Stimulated activated CD4-positive, alpha-beta T cell treated with anti-CD3 and anti-CD28 coated beads, Interleukin-12 subunit alpha, Interleukin-12 subunit beta, amount 100 ng/mL, for 48 hours (primary cell): ENCODE measurements at places on chromosomes 3 and 15.

DNA sequence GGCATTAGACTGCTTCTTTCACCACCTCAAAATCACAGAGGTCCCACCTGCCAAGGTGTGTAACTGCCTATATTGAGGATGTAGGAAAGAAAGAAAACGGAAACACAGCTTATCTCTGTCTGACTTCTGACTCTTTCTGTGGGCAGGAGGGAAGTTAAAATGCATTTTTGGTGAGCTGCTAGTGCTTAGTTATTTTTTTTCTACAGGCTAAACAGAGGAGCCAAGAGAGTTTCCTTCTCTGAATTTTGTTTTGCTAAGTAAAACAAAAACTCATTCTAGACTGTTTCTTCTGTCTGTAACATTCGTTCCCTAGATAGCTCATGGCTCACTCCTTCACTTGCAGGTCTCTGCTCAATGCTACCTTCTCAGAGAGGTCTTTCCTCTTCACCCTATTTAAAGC is 18.8 kb upstream of the AMOTL2 start:
- DNase-seq: no peak

- no peak for DNase-seq
These were observed 406.3 kb upstream of the BCHE start for GRCh38 chr3:166243511-166243910.

DNA sequence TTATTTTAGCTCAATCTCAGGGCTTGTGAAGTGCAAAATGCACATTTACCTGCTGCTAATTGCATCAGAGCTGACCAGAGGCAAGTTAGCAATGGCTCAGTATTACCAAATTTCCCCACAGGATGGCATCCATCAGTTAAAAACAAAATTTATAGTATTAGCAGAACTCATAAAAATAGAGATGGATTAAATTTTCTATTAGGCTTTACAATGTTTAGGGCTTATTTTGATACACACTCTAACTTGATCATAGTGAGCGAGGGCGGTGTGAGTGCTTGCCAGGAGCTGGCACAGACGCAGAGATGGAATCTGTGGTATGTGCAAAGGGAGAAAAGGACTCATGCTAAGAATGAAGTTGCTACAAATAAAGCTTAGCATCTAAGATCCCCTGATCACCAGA is 241.0 kb downstream of the NSUN3 start:
- DNase-seq: no peak

DNA sequence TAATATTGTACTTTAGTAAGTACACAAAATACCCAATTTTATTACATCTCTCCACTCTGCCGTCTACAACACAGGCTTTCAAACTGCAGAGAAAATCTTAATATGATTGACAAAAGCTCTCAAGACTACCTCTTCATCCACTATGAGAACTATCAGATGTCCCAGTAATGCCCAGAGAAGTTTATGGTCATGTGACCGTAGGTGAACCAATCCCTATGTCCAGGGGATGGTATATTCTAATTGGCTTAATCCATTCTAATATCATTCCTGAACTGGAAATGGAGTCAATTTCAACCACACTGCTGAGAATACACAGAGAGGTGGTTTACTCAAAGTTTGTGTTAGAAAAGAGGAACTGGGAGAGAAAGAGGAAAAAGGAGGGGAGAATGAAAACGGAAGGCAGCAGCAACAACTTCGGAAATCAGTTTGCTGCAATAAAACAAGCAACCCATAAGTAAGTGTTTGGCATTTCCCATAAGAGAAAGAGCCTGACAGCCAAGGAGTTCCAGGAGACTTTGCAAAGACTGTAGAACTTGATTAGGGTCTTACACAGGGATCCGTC is 7.3 kb downstream of the SST start:
- DNase-seq: no peak

DNA sequence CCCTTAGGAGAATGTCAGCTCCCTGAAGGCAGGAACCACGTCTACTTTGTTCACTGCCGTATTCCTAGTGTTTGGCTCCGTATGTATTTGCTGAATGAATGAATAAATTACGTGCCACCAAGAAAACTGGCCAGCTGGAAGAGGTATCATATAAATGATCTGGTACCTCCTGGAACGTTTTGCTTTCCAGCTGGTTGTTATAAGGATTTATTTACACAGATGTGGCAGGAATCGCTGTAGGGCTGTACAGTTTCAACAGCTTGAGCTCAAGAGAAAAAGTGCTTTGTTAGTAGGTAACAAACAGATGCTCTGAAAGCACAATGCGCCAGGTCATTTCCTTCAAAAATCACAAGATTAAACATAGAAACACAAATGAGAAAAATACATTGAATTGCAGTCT is 108.8 kb upstream of the ATP2B2 start:
- no peak for DNase-seq

DNA sequence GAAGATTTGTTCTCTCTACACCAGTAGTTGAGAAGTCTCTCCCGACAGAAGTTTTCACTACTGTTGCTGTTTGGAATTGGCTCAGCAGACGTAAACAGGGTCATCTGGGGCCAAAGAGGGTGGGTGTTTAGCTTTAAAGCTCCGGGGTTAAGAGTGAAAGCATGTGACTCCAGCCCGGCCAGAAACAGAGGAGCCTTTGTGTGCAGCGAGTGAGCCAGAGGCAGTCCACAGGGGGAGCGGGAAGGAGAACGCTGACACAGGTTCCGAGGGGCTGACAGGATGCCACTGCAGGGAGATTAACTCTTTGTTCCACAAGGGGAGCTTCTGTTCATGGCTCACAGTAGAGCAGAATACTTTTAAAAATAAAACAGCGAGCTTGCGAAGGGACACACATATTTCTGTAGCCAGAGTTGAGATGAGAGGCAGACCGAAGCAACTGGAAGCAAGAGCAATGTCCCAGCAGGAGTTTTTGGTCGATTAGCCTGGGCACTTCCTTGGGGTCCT is 26.9 kb downstream of the BMF start:
- DNase-seq: no peak

- no peak for DNase-seq
These were observed 204.1 kb upstream of the TBL1XR1 start for GRCh38 chr3:177401375-177401774.
